ENCODE measurements at places on chromosomes 5 and 9. TPM values are rescaled to one million over a fixed set of nuclear protein-coding genes. Genes with fewer than 3 reads are reported as not detected.
A peak's percentile ranks its signal among the peaks of the same experiment; 100 is the strongest.

KIF27 gene
- total RNA-seq: 3.9 TPM

DCP2 gene
- 146 TPM for total RNA-seq

CTSV gene
- total RNA-seq: 59.1 TPM

- no peak overlapping the region for H3K4me3 ChIP-seq
- 0 out of 2 replicates have a peak, but pooled peaks cover 5% of the 10 kb centered on the region for H3K4me1 ChIP-seq
- DNase-seq: no peak
- H3K27ac ChIP-seq: no peak overlapping the region
- no peaks in the 10 kb centered on the region for H3K27me3 ChIP-seq
These were observed 89.6 kb upstream of the BNC2 start for GRCh38 chr9:16960084-16960483.

GRCh38 chr9:85703398-85703797 is 38.4 kb downstream of the AGTPBP1 start:
- DNase-seq: no peak
- H3K27me3 ChIP-seq: no peaks in the 10 kb centered on the region
- H3K4me1 ChIP-seq: no peaks in the 10 kb centered on the region
- no peak overlapping the region for H3K4me3 ChIP-seq
- no peak overlapping the region for H3K27ac ChIP-seq

DNA sequence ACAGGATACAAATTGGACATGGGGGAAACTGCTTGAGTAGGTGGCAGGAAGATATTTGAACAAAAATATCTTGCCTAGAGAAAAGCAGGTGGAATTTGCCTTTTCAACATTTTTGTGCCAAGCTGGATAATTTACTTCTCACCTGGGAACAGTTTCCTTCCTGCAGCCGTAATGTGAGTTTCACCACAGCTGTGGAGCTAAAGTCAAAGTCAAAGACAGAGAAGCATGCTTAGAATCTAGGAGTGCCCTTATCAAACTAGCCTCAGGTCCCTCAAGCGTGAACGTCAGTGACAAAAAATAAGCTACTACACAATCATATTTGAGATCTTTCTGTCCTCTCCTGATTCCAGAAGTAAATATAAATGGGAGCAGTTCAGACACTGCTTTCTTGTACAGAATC is 588.9 kb downstream of the MAT2B start:
- H3K36me3 ChIP-seq: no peaks in the 10 kb centered on the region
- H3K27ac ChIP-seq: no peak overlapping the region
- H3K4me1 ChIP-seq: no peaks in the 10 kb centered on the region
- no peak for DNase-seq

ARL14EPL gene
- total RNA-seq: not detected

DNA sequence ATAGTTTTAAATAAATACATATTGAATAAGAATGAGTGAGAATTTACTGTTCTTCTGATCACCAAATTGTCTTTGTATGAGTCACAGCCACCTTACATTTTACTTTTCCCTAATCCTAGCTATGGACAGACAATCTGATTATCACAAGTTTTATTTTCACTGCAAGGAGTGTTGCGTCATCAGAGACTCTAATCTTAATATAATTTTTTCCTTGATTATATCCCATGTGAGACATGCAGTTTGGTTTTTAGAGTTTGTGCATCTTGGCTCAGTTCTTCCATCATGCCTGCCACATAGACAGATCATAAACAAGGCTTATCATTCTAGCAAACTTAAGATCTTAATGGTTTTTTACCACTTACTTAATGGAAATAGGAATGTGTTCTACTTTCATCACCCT is 478.5 kb upstream of the CDH18 start:
- no peak for DNase-seq
- no peaks in the 10 kb centered on the region for H3K27me3 ChIP-seq
- H3K36me3 ChIP-seq: no peaks in the 10 kb centered on the region
- H3K4me3 ChIP-seq: no peak overlapping the region
- no peak overlapping the region for H3K27ac ChIP-seq

- H3K36me3 ChIP-seq: no peaks in the 10 kb centered on the region
- H3K4me3 ChIP-seq: no peak overlapping the region
- H3K27ac ChIP-seq: no peak overlapping the region
- no peaks in the 10 kb centered on the region for H3K27me3 ChIP-seq
- DNase-seq: no peak
- H3K4me1 ChIP-seq: peaks cover 23% of the 10 kb centered on the region
These were observed 11.7 kb downstream of the B4GALT1 start for GRCh38 chr9:33155393-33155792.

IL3 gene
- not detected for total RNA-seq

- H3K27ac ChIP-seq: no peak overlapping the region
- no peaks in the 10 kb centered on the region for H3K4me1 ChIP-seq
- H3K36me3 ChIP-seq: no peaks in the 10 kb centered on the region
These were observed 44.3 kb downstream of the TNFSF15 start for GRCh38 chr9:114761523-114761922.

RPL7A gene
- 2,188 TPM for total RNA-seq

DNA sequence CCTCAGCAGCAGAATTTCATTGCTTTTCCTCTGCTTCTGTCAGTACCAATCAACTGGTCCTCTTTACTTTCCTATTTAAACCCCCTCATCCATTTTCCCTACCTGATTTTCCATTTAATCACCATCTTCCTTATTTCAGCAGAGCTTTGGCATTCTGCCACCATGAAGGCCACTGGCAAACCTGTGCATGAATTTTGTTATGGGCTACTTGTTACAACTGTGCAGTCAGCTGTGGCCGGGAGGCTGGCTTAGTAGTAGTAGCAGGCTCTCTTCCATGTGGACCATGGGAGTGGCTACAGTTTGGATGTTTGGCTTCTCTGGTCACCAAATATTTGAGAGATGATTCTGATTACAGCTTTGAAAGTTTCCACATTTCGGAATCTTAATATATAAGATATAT is 976.6 kb upstream of the SEMA6A start:
- H3K4me3 ChIP-seq: no peak overlapping the region
- no peaks in the 10 kb centered on the region for H3K27me3 ChIP-seq
- H3K4me1 ChIP-seq: no peaks in the 10 kb centered on the region
- no peak for DNase-seq
- no peaks in the 10 kb centered on the region for H3K36me3 ChIP-seq
- H3K27ac ChIP-seq: no peak overlapping the region

DNA sequence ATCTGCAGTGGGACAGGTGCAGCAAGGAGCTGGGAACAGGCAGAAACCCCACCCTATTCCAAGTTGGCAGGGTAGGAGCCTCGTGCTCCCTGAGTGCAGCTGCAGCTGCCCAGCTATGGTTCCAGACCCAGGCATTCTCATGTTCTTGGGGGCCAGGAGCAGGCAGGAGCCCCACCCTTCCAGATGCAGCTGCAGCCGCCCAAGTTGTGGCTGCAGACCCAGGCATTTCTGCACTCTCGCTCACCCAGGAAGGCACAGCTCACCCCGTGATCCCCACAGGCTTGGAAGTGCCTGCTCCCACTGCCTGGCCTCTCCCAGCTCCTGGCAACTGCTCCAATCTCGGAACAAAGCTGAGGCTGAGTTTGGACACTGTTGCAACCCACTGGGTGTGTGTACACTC is 275.8 kb upstream of the ADRA1B start:
- DNase-seq: no peak
- no peaks in the 10 kb centered on the region for H3K36me3 ChIP-seq
- H3K4me3 ChIP-seq: no peak overlapping the region
- no peak overlapping the region for H3K27ac ChIP-seq

TRUB2 gene
- 12.0 TPM for total RNA-seq

DNA sequence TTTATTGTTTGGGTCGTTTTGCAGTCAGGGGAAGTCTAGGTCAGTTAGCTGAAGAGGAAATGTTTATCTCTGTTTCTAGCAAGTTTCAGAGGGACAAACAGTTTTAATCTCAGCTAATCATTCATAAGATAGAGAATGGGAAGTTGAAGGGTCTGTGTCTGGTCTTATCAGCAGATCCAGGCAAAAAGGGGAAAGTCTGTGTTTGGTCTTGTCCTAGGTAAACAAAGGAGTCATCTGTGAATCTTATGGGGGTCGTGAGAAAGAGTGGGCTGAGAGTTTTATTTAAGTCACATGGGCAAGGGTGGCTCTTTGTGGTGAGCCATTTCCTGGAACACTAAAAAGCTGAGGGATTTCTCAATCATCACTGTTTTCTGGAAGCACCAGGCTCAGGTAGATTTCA is 5.6 kb upstream of the SNCAIP start:
- H3K27ac ChIP-seq: no peak overlapping the region
- H3K36me3 ChIP-seq: no peaks in the 10 kb centered on the region
- peaks cover 8% of the 10 kb centered on the region for H3K4me1 ChIP-seq
- no peak overlapping the region for H3K4me3 ChIP-seq

CPLANE1 gene
- total RNA-seq: 8.3 TPM

DNA sequence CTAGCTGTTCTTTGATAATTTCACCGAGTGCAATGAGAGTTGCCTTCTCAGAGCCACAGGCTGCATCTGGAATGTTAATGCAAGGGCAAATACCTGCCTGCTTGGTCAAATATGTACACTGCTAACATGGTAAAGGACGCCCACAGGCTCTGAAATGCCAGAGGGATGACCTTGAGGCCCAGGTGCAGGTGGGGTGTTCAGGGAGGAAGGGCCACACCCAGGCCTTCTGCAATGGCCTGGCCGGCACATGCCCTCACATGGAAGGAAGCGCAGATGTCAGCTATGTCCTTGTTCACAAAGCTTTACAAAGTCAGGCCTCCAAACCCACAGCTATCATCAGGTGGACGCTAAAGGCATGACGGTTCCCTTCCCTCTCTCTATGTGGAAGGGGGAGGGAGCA is 48.6 kb downstream of the HRH2 start:
- no peak overlapping the region for H3K4me3 ChIP-seq
- no peak overlapping the region for H3K27ac ChIP-seq
- no peak for DNase-seq
- no peaks in the 10 kb centered on the region for H3K27me3 ChIP-seq
- H3K4me1 ChIP-seq: no peaks in the 10 kb centered on the region

DNA sequence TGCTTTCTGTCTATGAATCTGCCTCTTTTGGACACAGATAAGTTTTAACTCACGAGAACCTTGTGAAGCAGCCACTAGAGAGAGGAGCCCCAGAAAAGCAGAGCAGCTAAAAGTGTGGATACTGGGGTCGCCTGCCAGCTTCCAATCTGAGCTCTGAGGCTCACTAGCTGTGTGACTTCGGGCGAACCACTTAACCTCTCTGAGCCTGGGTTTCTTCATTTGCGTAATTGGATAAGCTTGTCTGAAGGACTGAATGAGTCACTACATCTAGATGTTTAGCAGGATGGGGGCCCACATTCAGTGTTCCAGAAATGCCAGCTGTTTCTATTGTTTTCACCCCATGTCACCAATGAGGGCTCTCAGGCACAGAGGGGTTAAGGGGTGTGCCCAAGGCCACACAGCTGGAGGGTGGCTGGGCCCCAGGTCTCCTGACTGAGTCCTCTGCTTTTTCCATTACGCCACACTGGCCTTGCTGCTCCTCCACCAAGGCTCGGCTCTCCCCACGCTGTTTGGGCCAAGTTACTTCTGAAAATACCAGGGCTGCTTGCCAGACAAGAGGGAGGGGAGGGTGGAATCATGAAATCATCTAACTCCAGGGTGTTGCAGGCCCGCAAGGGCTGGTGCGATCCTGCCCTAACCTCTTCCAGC is 36.2 kb downstream of the SH3PXD2B start:
- H3K36me3 ChIP-seq: peaks cover 11% of the 10 kb centered on the region
- H3K27me3 ChIP-seq: no peaks in the 10 kb centered on the region
- H3K4me3 ChIP-seq: no peak overlapping the region
- DNase-seq: no peak
- no peaks in the 10 kb centered on the region for H3K4me1 ChIP-seq

PLPPR1 gene
- total RNA-seq: 2.0 TPM

SLC28A3 gene
- not detected for total RNA-seq

FBP1 gene
- 2.5 TPM for total RNA-seq

PDGFRB gene
- total RNA-seq: 11.3 TPM

- H3K36me3 ChIP-seq: no peaks in the 10 kb centered on the region
- no peaks in the 10 kb centered on the region for H3K27me3 ChIP-seq
- H3K27ac ChIP-seq: no peak overlapping the region
- no peak overlapping the region for H3K4me3 ChIP-seq
- H3K4me1 ChIP-seq: no peaks in the 10 kb centered on the region
These were observed 442.6 kb downstream of the SEMA5A start for GRCh38 chr5:9103290-9103689.

GRCh38 chr5:81005708-81006107 is 45.5 kb downstream of the RASGRF2 start:
- no peak for DNase-seq
- no peaks in the 10 kb centered on the region for H3K4me1 ChIP-seq
- H3K4me3 ChIP-seq: no peak overlapping the region
- H3K27ac ChIP-seq: no peak overlapping the region
- H3K36me3 ChIP-seq: no peaks in the 10 kb centered on the region

DNA sequence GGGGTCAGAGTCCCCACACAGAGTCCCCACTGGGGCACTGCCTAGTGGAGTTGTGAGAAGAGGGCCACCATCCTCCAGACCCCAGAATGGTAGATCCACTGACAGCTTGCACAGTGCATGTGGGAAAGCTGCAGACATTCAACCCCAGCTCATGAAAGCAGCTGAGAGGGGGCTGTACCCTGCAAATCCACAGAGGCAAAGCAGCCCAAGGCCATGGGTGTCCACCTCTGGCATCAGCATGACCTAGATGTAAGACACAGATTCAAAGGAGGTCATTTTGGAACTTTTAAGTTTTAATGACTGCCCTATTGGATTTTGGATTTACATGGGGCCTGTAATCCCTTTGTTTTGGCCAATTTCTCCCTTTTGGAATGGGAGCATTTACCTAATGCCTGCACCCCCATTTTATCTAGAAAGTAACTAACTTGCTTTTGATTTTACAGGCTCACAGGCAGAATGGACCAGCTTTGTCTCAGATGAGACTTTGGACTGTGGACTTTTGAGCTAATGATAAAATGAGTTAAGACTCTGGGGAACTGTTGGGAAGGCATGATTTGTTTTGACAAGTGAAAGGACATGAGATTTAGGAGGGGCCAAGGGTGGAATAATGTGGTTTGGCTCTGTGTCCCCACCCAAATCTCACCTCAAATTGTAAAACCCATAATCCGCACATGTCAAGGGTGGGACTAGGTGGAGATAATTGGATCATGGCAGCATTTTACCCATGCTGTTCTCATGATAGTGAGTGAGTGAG is 56.3 kb upstream of the ITGA1 start:
- no peaks in the 10 kb centered on the region for H3K4me1 ChIP-seq
- DNase-seq: no peak

GRCh38 chr9:128829477-128830251 is at the start of gene SPOUT1:
TSS of gene SPOUT1 (minus strand) at chr9:128829794. CDS start at chr9:128829780, 14 bp downstream.
- no peaks in the 10 kb centered on the region for H3K4me1 ChIP-seq
- peaks cover 13% of the 10 kb centered on the region for H3K36me3 ChIP-seq
- H3K27ac ChIP-seq: peak within 1 kb of the TSS; percentile 77
- no peaks in the 10 kb centered on the region for H3K27me3 ChIP-seq
- peak within 1 kb of the TSS; percentile 98 for H3K4me3 ChIP-seq

KIAA1958 gene
- 37.9 TPM for total RNA-seq

GRCh38 chr5:79236362-79236969 is 535 bp downstream of the JMY start:
- peak overlapping the region; percentile 82 for H3K4me3 ChIP-seq
- H3K27me3 ChIP-seq: peaks cover 14% of the 10 kb centered on the region
- peak; percentile 70 for DNase-seq

Measured in GM23338 (cell line).